Activated T-helper 17 cell treated with anti-CD3 and anti-CD28 coated beads, Interleukin-2, amount 50 U/mL, for 72 hours (primary cell): ENCODE measurements at places on chromosomes 1 and 21.

DNA sequence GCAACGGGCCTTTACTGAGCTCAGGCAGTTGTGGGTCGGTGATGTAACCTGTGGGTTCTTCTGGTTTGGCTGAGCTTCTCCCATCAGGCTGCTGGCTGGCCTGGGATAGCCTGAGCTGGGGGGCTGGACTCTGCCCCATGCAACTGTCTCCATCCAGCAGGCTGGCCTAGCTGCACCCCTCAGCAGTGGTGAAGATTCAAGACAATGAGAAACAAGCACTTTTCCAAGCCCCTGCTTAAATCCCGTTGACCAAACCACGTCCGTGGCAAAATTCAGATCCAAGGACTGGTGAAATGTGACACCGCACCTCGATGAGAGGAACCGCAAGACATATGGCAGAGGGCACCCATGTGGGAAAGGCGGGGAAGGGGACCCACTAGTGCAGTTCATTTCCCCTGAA, 25.6 kb downstream of the PRSS38 start:
- no peak for ATAC-seq

GRCh38 chr1:151472856-151473731, 13.8 kb upstream of the POGZ start:
- ATAC-seq: peak; percentile 63

DNA sequence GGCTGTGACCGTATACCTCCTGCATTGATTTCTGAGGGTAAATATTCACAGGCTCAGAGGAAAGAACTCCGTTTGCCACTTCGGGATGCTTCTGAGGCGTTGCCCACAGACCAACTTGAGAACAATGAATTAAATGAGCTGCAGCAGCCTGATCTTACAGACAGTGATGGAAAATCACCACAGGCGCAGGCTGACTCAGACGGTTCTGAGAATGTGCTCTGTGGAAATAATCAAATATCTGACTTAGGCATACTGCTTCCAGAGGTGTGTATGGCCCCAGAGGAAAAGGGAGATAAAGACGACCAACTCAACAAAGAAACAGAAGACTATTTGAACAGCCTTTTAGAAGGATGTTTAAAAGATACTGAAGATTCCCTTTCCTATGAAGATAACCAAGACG, 76.7 kb upstream of the SCCPDH start:
- no peak for ATAC-seq

DNA sequence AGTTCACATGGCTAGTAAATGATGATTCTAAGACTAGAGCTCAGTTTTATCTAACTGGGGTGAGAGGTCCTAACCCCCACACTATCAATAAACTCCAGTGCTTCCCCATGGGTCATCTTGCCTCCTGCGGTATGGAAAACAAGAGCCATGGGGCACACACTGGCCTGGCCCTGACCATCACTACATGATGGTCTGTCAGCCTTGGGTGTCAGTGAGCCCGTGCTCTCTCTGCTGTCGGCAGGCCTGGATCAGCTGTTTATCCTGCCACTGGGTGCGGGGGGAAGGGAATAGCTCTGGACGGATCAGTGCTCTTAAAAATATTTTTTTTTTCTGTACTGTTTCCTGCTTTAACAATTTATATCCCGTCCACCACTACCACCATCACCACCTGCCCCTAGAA, 255.0 kb upstream of the ADGRL2 start:
- ATAC-seq: no peak

- no peak for ATAC-seq
Observed at GRCh38 chr21:28561772-28562171, 430.9 kb downstream of the LTN1 start.

GRCh38 chr1:179530352-179530751, 45.4 kb downstream of the NPHS2 start:
- no peak for ATAC-seq

- no peak for ATAC-seq
Observed at GRCh38 chr1:206719169-206719839, 34.6 kb downstream of the MAPKAPK2 start.

DNA sequence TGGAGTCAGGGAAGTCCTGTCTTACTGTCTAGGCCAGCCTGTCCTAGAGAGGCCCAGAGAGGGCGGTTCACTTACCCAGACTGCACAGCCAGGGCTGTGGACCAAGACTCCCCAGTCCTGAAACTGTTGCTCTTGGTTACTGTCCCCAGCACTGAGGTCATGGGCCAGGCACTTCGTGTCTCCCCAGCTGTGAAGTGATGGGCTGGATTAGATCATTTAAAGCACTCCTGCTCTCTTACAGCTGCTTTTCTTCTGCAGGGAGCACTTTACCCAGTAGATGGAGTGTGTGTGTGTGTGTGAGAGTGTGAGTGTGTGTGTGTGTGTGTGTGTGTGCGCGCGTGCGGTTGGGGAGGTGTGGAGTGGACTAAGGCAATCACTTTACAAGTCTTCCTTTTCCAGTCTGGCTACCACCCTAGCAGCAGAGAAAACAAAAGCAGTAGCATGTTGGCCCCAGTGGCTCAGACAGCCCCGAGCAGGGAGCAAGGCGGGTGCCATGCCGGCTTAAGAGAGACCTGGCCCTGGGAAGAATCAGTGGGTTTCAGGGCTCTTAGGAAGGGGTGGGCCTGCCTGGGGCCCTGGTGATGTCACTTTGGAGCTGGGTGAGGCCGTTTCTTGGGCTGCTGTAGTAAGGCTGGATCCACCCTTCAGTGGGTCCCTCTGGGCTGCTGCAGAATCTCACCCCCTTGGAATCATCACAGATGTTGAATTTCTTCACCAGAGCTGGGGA, 2.4 kb downstream of the SPSB1 start:
- peak; percentile 74 for ATAC-seq

DNA sequence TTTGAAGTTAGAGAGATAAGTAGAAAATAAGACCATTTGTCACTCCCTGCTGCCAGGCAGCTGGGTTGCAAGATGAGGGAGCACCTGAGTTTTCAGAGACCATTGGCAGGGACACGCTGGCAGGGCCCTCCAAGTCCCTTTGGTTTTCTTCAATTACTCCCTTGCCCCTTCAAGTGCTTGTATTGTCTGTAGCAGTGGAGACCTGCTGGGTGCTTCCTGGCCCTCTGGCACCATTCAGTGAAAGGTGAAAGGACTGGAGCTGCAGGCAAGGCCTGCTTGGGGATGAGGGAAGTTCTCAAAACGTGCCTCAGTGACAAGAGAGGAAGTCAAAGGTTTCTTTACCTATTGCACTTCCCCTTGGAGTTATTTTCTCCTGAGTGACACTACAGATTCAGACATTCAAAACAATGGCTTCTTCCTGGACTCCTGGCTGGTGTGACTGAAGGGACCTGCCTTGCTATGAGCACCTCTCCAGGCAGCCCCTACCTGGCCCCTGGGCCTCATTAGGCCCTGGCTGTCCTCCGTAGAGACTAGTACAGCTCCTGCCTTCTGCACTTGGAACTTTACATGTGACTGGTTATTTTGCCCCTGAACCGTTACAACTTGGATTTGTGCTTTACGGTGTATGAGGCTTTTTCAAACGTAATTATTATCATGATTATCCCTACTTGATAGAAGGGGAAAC, 100.1 kb downstream of the C1orf21 start:
- ATAC-seq: no peak

DNA sequence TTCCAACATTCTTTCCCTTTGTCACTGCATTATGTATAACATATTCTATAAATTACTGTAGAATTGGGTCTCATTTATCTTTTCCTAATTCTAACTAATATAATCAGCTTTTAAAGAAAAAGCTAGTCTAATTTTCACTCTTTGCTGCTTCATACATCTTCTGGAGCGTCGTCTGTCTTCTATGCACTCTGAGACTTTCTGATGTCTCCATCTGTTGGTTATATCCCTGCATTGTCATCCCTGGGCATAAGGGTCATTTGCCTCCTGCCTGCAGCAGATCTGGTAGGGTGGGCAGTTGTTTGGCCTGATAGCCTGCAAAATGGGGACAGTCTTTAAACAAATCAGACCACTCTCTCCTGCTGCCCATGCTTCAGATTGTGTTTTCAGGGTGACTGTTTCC, 40.8 kb upstream of the DYNLT5 start:
- ATAC-seq: no peak

DNA sequence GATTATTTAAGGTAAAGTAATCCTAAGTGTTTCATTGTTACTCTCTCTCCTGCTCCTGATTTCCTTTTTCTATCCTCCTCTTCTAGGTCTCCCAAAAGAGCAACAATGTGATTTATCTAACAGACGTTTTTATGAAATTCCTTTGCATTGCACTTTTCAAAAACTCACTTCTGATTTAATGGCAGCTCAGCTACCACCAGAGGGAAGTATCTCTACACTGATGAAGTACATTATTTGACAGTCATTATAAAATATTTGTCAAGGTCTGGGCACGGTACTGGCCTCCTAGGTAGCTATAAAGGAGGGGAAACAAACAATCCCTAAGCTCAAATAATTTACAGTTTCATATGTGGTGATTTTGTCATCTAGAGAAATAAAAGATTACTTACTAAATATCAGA, 15.6 kb downstream of the TMPRSS15 start:
- no peak for ATAC-seq

DNA sequence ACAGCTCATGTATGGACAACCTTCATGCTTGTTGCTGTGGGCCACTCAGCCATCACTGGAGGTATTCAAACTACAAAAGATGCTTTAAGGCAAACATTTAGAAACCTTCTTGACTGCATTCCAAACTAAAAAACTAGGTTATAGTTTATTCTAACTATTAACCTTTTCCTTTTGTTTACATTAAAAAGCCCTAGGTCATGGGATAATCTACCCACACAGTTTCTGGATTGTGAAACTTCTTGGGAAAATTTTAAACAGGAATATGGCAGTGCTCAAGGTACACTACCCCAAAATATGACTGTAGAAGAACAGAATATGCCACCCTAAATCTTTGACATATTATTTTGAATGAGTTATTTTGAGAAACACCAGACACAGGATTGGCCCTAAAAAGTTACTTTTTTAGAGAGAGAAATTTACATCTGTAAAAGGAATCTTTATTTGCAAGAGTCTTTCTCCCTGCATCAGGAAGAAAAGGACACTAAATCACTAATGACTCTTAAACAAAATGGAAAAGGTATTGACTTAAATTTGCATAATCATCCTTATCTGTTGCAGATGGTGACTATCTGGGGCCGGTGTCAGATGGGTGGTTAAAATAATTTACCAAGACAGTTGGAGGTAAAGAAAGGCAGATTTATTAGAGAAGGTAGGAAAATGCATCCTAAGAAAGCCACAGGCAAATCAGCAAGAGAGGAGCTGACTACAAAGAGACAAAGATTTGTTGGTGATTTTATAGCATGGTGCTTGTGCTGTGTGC, 25.1 kb upstream of the NUF2 start:
- no peak for ATAC-seq
